ENCODE measurements at places on chromosomes 3 and 15.

- no peak for DNase-seq
These were observed 968 bp upstream of the TMEM266 start for GRCh38 chr15:76058714-76059319.

DNA sequence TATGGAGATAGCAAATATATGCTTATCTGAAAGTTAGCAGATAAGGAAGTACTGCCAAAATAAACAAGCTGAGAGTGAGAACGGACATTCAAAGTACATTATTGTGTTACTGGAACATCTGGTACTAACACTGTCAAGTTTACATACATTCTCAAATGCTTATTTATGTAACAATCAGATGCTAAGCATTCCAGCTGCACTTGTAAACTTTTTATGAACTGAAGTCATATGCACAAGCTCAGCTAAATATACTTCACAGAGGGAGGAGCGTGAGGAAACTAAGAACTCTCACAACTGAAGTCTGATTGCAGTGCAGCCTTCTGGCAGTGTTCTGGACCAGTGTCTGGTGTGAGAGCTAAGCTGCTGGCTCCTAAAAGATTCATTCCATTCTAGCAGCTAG lies 223.7 kb upstream of the NANOGP8 start:
- DNase-seq = no peak

GRCh38 chr15:64134345-64134829 lies 17.1 kb upstream of the SNX22 start:
- no peak for DNase-seq

DNA sequence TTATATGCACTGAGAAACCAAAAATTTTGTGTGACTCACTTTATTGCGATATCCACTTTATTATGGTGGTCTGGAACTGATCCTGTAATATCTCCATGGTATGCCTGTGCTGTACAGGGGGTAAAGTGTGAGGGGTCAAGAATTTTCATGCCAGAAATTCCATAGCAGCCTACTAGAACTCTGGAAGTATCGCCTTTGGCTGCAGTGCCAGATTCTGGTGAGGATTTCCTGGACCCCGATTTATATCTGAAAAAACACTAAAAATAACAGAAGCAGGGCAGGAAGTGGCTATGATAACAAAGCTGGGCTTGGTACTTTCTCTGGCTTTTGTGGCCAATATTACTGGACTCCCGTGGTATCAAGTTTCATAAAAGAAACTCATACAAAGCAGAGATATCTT lies 36.4 kb downstream of the CCDC80 start:
- DNase-seq = no peak

GRCh38 chr15:56524915-56525314 lies 60.0 kb upstream of the MNS1 start:
- DNase-seq = no peak

DNA sequence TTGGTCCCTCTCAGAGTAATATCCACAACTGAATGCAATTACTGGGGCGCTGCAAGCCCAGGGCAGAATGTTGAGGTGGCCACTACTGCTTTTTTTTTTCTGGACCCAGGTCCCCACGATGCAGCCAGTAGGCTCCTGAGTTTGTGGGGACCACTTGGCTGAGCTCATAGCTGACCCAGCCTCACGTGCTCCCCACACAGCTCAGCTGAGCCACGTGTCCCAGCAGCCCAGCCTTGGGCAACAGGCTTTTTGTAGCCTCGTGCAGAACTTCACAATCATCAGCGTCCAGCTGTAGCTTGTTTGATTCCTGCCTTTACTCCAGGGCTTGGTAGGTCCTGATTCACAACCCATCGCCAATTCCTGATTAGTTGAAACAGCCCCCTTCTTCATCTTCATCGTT lies 117.3 kb downstream of the ETFA start:
- DNase-seq = no peak

GRCh38 chr3:158404131-158404718 lies 166.8 kb upstream of the MLF1 start:
- no peak for DNase-seq

DNA sequence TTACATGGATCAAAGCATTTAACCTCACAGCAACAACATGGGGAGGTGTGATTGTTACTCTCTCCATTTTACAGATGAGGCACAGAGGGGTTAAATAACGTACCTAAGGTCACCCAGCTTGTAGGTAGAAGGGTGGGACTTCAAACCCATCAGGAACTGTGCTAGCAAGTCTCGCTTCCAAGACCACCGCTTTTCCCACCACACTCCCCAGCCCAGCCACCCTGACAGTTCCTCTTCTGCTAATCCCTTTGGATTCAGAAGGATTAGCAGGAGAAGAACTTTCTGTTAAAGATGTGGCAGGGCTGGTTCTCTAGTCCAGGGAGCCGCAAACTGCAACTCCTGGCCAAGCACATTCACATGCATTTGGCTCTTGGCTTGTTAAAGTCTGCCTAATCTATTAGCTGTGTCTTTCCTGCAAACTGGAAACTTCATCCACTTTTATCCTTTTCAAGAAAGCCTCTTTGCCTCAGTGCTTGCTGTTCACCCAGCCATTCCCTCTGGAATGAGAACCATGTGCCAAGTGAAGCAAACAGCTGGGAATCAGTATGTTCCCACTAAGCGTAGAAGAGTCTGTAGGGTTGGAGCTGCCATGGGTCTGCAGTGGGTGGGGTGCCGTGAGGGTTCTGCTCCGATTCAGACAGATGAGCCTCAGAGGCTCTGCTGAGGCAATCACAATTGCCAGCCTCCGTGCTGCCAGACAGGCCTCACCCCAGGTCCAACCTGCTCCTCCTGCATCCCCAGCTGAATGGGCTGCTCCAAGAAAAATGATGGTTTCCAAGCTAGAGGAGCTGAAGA lies 44.6 kb downstream of the POMGNT2 start:
- no peak for DNase-seq

GRCh38 chr3:171842864-171843518 lies at the start of gene TMEM212:
TMEM212 (plus strand) TSS chr3:171843349; CDS start chr3:171843384, 35 bp downstream.
- DNase-seq = no peak

DNA sequence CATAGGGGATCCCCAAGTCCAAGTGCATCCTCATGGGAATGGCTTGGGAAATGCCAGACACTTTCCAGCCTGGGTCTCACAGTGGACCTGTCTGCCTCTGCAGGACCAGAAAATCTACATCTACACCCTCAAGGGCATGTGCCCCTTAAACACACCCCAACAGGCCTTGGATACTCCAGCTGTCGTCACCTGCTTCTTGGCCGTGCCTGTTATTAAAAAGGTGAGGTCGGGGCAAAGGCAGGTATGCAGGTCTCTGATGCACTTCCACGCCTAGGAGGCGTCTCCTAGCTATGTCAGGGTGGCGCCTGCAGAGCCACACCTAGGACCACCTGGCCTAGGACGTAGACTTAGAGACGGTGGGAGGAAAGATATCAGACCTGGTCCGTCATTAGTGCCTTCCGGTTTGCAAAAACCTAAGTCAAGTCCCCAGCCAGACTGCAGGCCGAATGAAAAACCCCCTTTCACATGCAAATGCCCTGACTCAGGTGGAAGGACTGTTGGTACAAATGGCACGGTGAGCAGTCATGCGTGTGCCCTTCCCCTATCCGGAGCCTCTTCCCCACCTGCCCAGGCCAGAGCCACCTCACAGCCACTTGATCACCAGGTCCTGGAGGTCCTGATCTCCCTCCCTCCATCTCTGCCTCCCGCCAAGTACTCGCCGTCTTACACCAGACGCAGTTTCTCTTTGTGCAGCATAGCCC lies 143.5 kb downstream of the LRRK1 start:
- DNase-seq = no peak

GRCh38 chr15:77942611-77943211 lies 134.8 kb downstream of the TBC1D2B start:
- DNase-seq = no peak

- no peak for DNase-seq
These were observed 546.6 kb downstream of the EPHA3 start for GRCh38 chr3:89654031-89654430.

- DNase-seq = no peak
These were observed 156.9 kb downstream of the SOX2 start for GRCh38 chr3:181868576-181869082.

GRCh38 chr15:88090481-88091011 lies 166.0 kb downstream of the NTRK3 start:
- no peak for DNase-seq

- DNase-seq = no peak
These were observed 125.8 kb upstream of the GALNT15 start for GRCh38 chr3:16048435-16049318.

- no peak for DNase-seq
These were observed 335.1 kb upstream of the ICE2 start for GRCh38 chr15:60814062-60814461.

DNA sequence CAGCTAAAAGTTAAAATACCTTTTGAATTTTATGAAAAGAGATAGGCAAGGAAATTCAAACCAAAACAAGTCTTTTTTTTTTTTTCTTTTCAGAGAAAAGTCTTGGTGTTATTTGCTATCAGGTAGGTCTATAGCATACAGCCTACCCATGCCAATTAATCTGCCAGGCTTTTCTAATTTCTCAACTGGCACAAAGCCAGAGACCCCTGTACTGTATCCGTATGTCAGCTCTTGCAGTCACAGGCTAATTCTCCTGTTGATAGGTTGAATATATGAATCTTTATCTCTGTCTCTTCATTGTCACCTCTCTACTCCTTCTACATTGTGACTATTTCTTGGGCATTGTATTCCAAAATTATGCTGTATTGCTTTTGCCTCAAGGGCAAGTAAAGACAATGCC lies 133.4 kb downstream of the IL5RA start:
- DNase-seq = no peak

DNA sequence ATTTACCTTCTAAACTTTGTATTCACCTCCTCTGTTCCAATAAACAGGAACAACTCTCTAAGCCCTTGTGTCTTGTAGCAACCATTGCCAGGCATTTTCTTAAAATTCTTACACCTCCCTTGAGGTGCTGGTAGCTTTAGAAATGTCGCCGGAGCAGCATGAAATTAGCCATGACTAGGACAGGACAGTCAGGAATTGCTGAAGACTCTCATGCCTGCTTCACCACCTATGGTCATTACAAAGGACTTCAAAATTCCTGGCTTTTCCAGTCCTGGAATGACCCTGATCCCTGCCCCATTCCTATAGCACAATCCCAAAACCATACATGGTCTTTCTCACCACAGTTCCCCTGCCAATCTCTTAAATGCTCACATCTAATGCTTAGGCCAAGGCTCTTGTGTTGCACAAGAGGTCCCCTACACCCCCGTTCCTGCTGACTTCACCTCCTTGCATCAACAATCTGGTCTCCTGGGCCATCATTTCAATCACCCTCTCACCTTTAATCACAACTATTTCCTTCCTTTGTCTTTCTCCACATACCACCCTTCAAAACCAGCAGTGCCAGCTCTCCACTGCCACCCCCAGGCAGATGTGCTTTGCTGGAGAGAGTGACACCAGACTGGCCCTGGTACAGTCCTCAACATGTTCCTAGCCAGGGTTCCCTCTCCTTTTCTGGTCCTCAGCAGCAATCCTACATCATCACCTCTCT lies 113.2 kb upstream of the TJP1 start:
- no peak for DNase-seq

- DNase-seq = no peak
These were observed 7.2 kb upstream of the TUSC7 start for GRCh38 chr3:116702334-116702733.

- no peak for DNase-seq
These were observed 15.9 kb downstream of the LYSMD4 start for GRCh38 chr15:99717161-99718009.

DNA sequence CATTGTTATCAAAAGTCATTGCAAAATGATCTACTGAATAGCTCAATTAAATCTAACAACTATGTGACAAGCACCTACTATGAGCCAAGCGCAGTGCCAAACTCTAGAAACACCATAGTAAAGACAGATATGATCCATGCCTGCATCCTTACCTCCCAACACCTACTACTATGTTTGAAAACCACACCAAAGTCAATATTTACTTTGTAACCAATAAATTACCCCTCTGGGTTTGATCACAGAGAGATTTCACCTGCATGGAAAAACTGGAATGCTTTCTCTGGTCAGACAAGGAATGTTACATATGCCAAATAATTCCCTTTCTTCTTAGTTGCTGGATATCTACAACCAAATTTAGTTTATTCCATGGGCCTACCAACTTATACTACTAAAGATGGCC lies 422.2 kb downstream of the FHIT start:
- DNase-seq = no peak

DNA sequence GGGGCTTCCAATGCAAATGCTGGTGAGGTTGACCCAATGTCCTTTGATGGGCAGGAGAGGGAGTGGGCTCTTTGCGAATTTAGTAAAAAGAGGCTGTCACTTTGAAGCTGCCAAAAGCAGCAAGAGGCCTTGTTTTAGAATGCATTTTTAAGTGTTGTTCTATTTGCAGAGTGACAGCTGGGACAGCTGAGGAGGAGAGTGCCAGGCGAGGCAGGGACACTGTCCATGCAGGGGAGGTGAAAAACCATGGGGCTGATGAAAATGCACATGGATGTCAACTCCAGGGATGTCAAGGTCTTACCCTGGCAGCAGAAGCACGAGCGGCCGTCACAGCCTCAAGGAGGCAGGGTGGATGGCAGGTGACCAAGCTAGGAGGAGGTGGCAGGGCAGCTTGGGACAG lies 279.8 kb downstream of the ADAMTS17 start:
- no peak for DNase-seq

GRCh38 chr15:74962671-74963070 lies 6.1 kb upstream of the RPP25 start:
- no peak for DNase-seq

DNA sequence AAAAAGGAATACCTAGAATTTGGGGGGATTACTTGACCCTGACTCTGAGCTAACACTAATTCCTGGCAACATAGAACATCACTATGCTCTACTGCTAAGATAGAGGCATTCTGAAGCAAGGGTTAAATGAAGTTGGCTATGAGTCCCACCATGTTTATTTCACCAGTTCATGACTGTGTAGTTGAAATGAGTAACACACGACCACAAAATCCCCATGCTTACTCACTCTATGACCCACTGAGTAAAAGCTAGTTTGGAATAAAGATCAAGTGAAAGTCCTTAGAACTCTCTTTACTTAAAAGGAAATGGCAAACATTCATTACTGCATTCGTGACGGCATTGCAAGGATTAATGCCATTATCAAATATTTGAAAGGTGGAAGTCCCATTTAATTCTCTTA lies 47.4 kb downstream of the MRPL46 start:
- no peak for DNase-seq

GRCh38 chr3:143429628-143430514 lies 310.3 kb downstream of the CHST2 start:
- no peak for DNase-seq

GRCh38 chr15:87777054-87777561 lies 479.4 kb downstream of the NTRK3 start:
- DNase-seq = no peak

GRCh38 chr3:4472312-4472711 lies 5.2 kb upstream of the SUMF1 start:
- DNase-seq = no peak

GRCh38 chr3:100682854-100683760 lies 26.2 kb upstream of the TFG start:
- DNase-seq = no peak

GRCh38 chr15:60727260-60727659 lies 248.3 kb upstream of the ICE2 start:
- no peak for DNase-seq

All from left renal pelvis (tissue), 4 donors.